IPS-NIHi11 (cell line): ENCODE measurements at places on chromosomes 1 and 21.

- no peak for DNase-seq
These were observed 1.7 kb downstream of the NFASC start for GRCh38 chr1:204872262-204872881.

- DNase-seq: no peak
These were observed 4.5 kb downstream of the AJAP1 start for GRCh38 chr1:4658643-4659628.

- DNase-seq: no peak
These were observed 1.9 kb downstream of the S100A10 start for GRCh38 chr1:151991663-151992302.

- DNase-seq: no peak
These were observed 326.2 kb downstream of the COL11A1 start for GRCh38 chr1:102782144-102782543.

GRCh38 chr21:45465611-45466329 is 60.8 kb downstream of the COL18A1 start:
- no peak for DNase-seq

DNA sequence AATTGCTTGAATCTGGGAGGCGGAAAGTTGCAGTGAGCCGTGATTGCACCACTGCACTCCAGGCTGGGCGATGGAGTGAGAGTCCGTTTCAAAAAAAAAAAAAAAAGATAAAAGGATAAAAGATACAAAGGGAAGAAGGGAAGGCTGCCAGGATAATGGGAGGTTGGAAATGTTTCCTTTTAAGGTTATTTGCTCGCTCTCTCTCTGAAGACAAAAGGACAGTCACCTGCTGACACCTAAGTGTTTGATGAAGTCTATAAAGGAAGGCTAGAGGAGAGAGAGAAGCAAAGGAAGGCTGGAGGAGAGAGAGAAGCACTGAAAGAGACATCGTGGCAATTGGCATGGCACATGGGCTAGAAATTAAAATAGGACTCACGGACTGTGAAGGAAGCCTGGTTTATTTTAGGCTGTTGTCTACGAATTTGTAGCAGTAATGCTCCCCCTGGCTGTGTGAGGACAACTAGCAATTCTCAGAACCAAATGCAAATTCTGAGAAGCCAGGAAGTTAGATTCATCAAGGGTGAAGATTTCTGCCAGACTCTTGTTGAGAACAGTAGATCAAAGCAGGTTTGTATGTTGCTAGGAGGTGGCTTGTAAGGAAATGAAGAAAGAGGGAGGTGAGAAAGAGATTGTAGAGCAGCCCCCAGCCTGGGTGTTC is 154.2 kb downstream of the ZP4 start:
- DNase-seq: peak; percentile 35

- DNase-seq: no peak
These were observed 5.4 kb upstream of the PRDM16 start for GRCh38 chr1:3063379-3064295.

DNA sequence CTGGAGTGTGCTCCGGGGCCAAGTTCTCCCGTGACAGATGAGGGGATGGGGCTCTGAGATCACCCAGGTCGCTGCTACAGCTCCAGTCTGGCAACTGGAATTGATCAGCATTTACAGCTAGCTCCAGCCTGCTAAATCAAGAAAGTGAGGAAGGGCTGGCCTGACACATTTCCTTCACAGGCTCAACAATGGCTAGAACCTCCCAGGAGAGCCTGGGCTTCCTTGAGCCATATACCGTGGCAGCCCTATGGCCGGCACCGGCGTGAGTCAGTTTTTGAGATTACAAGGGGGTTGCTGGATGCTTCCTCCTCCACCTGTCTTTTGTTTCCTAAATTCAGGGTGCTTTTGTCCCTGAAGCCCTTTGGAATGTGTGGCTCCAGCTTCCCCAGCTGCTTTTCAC is 104.2 kb downstream of the ETS2 start:
- DNase-seq: no peak

DNA sequence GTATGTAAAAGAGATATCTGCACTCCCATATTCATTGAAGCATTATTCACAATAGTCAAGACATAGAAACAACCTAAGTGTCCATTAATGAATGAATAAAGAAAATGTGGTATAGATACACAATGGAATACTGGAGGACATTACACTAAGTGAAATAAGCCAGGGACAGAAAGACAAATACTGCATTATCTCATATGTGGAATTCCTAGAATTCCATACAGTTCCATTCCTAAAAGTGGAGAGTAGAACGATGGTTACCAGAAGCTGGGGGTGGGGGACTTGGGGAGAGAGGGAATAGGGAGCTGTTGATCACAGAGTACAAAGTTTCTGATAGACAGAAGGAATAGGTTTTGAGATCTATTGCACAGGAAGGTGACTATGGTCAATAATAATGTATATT is 7.4 kb downstream of the TMED5 start:
- DNase-seq: no peak

GRCh38 chr21:33544451-33545195 is 1.8 kb downstream of the SON start:
- no peak for DNase-seq

DNA sequence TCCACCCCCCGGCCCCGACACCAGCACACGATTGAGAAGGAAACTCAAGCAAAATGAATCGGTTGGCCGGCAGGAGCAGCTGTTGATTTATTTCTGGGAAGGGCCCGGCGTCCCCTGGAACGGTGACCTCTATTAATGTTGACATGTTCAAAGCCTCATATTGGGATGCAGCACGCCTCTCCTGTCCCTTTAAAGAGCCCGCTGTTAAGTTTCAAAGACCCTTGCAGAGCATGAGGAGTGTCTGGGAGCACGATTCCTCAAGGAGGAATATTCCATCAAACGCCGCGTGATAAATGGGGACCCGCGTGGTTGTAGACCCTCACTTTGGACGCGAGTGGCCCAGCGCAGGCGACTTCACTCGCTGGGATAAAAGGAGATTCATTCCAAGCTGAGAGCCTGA is 21.5 kb upstream of the ACTL8 start:
- DNase-seq: no peak

- no peak for DNase-seq
These were observed 22.8 kb downstream of the NUP133 start for GRCh38 chr1:229485318-229485717.

DNA sequence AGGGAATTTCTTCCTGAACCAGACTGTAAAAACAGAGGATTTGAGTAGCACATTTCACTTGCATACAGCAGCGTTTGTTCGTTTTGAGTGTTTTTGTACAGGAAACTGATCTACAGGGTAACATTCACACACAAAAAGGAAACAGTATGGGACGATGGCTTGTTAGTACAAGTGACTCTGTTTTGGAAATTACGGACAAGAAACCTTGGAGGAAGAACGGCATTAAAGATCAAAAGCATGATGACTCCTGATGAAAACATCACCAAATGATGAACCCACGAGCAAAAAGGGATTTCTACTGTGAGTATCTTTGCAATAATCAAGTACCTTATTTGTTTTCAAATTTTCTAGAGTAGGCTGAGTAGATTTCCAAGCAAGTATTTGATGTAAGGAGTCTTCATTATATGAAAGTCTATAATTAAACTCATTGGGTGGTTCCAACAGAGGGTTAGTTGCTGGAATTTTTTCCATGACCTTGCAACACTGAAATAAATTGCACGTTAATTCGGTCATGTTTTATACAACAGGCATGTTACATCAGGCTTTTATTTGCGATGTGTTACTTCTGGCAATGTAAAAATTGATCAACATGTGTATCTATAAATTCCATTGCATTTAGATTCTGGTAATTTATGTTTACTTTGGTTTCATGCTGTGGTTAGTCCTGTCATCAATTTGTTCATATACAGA is 76.7 kb upstream of the KCNK2 start:
- DNase-seq: no peak

GRCh38 chr1:183235503-183235902 is 49.4 kb downstream of the LAMC2 start:
- no peak for DNase-seq

- DNase-seq: peak; percentile 59
These were observed 3.7 kb downstream of the KNCN start for GRCh38 chr1:46547481-46548383.

DNA sequence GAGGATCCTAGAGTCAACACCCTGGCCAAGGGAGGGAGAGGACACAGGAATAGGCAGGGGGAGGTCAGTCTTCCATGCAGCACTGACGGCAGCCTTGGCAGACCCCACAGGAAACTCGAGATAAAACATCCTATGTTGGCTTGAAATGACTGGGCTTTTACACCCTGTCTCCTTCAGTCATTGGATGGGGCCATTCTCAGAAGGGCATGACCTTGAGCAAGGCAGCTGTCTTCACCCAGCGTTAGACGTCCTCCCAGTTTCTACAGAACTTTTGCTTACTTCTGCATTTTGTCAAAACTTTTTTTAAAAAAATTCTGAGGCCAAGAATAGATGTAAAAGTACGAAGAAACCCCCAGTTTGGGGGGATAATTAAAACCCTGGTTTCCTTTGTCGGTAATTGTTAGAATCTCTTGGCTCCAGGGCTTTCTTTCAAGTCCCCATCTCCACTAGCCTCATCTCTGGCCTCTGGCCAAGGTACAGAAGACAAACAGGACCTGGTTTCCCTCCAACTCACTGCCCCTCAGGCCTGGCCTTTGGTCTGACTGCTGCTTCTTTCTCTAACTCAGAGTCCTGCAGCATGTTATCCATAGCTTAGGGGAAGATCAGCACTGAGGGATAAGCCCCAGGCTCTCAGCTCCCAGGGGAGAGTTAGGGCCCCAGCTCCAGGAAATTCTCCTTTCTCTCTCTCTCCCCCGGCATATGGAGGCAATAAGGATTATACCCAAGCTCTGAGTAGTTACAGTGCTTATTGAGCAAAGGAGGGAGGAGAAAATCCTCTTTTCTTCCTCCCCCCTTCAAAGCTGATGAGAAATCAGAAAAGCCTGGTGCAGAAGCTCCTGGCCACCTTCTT is 51.6 kb upstream of the KCND3 start:
- DNase-seq: no peak

DNA sequence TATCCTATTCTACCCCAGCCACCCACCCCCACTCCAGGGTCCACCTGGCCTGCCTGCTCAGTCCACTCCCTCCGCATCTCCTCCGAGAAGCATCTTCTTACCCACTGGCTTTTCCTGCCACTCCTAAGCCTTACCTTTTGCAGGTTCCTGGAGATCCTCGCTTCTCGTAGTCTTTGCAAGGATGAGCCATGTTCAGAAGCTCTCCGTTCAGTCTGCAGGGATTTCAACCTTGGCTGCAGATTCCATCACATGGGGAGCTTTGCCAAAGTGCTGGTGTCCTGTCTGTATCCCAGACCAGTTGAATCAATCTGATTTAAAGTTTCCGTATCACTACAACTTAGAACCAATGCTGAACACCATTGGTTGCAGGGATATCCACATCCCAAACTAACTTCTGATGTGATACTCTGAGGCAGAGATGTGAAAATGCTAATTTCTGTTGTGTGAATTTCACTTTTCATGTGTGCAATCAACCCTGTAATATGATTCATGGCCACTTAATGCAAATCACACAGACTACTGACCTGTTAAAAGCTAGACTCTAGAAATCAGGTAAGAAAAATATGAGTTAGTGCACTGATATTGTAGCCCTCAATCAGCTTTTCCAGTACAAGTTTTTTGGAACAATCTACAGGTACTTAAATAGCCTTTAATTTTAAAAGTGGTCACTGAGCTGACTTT is 61.9 kb downstream of the CAPN2 start:
- no peak for DNase-seq

DNA sequence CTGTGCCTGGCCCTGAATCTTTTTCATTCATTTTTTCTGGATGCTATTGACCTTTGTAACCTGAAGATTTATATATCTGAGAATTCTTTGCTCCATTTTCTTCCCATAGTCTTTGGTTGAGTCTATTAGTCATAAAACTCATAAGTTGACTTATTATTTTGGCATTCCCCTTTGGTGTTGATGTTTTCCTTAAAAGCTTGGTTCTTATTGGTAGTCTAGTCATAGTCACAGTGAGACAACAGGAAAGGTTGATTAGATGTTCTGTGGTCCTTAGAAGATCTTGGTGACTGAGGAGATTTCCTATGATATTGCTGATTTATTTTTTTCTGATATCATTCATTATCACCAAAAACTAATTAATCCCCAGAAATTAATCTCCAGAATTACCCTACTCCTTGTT is 86.2 kb downstream of the PTPRC start:
- no peak for DNase-seq

- DNase-seq: no peak
These were observed 15.1 kb downstream of the ERRFI1 start for GRCh38 chr1:8011016-8011415.

DNA sequence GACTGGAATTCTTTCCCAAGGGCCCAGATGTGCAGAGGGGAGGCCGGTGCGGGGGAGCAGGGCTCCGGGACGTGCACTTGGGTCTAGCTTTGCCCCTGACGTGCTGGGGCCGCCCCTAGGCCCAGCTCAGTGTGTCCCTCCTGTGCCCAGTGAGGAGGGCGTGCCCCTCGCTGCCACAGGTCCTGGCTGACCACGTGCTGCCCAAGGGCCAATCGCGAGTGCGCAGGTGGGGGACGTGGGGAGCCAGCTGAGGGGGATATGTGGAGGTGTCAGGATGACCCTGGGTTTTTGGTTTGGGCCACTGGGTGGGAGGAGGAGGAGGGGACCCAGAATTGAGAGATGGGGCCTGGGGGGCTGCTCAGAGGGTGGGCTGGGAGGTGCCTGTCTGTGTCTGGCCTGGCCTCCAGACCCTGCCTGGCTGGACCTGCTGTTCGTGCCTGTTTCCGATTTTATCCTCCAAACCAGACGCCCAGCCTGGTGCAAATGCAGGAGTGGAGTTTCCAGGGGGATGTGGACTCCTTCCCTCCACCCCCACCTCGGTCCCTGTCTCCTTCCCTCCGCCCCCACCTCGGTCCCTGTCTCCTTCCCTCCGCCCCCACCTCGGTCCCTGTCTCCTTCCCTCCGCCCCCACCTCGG is 6.1 kb upstream of the RNF223 start:
- DNase-seq: peak; percentile 92

- no peak for DNase-seq
These were observed 468.7 kb downstream of the PTBP2 start for GRCh38 chr1:97190326-97190725.

DNA sequence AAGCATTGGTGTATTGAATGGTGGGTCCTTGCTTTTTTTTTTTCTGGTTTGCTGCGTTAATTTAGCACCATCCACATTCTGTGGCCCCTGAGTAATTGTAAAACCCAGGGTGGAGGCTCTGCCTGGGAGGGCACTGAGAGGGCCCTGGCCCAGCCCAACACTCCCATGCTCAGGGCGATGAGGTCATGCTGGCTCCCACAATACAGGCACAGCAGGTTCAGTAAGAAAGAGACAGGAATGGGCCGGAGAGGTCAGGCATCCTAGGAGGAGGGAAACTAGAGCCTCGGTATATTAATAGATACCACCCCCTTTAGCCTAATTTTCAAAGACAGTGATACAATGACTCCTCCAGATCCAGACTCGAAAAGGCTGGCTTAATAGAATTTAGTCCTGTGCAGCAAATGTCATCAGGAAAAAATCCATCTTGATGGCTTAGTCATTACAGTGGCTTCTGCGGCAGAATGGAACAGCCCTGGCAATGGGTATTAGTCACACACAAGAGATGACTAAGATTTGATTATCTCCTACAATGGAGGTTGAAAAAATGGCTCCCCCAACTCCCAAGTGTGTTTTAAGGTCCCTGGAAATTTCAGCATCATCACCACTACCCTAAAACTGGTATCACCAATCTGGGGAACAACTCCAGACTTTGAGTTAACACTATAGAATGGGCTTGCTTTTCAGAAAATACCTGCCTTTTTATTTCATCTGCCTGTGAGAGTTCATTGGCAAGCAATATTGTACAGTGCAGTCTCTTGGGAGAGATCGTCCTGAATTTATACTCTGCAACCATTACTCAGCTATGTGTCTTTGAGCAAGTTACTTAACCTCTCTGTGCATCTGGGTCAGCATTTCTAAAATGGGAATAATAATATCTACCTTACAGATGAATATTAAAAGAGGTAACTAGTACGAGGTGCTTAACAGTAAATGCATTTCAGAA is 43.9 kb upstream of the LYST start:
- peak; percentile 77 for DNase-seq
